ENCODE measurements at places on chromosomes 4 and X.

GRCh38 chr4:26069218-26069617 lies 155.2 kb downstream of the SMIM20 start:
- DNase-seq = no peak

- no peak for DNase-seq
Measured at GRCh38 chrX:63922221-63922620, 137.2 kb upstream of the ARHGEF9 start.

- DNase-seq = no peak
Measured at GRCh38 chr4:94895081-94895480, 137.3 kb downstream of the BMPR1B start.

GRCh38 chrX:132411310-132411977 lies 77.4 kb downstream of the MBNL3 start:
- no peak for DNase-seq

- no peak for DNase-seq
Measured at GRCh38 chr4:39054497-39054896, 7.5 kb upstream of the KLHL5 start.

GRCh38 chrX:129144172-129145038 lies 378.9 kb downstream of the SMARCA1 start:
- no peak for DNase-seq

DNA sequence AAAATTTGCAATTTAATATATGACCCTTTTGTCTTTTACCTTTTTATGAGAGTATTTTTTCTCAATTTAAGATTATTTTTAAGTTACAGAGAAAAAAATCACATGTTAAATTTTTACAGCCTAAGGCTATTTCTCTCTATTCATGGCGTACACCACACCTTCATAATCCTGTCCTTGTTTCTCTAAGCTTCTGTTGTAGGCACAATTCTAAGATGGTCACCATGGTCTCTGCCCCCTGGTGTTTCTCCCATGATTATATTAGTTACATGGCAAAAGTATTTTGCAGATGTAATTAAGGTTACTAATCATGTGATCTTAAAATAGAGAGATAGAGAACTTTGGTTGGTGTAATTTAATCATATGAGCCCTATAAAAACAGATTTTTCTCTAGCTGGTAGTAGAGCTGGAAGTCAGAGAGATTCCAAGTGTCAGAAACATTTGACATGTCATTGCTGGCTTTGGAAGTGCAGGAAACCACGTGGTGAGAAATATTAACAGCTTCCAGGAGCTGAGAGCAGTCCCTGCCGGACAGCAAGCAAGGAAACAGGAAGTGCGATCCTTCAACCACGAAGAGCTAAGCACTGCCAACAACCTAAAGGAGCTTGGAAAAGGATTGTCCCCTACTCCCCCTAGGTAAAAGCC lies 89.8 kb downstream of the EIF4E start:
- no peak for DNase-seq

GRCh38 chrX:65926095-65927019 lies 113.5 kb downstream of the VSIG4 start:
- DNase-seq = peak; percentile 18

DNA sequence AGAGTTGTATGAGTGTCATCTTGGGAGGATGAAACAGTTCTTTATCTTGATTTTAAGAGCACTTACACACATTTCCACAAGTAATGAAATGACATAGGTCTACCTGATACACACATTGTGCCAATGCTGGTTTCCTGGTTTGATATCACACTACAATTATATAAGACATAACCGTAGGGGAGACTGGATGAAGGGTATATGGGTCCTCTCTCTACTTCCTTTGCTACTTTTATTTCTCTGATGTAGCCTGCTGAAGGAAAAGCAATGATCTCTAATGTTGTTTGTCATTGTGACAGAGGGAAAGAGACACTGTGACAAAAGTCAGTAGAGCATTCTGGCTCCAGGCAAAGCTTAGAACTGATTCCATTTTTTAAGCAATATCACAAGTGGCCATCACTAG lies 238.0 kb downstream of the PDGFC start:
- DNase-seq = no peak

DNA sequence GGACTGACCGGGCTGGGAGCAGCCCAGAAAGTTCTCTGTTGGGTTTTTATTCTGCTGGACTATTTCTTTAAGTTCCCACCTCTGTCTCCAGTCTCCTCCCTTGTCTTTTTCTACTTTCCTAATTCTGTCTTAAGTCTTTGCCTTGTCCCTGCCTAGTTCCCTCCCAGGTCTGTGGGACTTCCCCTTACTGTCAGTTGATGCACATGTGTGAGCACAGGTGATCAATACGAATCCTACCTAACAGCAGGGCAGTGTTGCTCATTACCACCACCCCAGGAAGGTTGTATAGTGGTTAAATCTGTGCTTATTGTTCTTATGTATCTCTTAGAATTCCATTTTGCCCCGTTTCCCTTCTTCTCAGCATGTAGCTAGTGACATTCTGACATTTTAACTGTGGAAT lies 62.1 kb downstream of the GALNTL6 start:
- no peak for DNase-seq

- DNase-seq = no peak
Measured at GRCh38 chr4:79498282-79498681, 90.3 kb upstream of the GK2 start.

DNA sequence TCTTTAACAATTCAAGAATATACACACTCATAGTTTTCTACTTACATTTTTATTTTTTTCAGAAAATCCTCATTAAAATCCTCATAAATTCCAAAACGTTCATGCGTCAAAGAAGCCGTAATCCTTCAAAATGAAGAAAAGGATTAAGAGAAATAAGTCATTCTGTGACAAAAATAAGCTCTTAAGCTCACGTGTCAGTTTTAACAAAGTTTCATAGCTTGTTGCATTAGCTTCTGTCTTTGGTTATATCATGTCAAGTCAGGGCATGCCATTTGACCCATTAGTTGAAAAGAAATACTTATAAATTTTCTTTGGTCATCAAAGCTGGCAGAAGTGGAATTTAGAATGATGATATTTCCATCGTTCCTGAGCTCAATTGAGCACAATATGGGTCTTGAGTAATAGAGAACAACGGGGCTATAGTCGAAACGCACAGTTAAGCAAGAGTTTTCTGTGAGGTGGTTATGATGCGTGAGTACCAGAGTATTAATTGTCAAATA lies 185.2 kb upstream of the CTSO start:
- DNase-seq = no peak

GRCh38 chrX:112058255-112058654 lies 24.3 kb downstream of the TRPC5 start:
- no peak for DNase-seq

DNA sequence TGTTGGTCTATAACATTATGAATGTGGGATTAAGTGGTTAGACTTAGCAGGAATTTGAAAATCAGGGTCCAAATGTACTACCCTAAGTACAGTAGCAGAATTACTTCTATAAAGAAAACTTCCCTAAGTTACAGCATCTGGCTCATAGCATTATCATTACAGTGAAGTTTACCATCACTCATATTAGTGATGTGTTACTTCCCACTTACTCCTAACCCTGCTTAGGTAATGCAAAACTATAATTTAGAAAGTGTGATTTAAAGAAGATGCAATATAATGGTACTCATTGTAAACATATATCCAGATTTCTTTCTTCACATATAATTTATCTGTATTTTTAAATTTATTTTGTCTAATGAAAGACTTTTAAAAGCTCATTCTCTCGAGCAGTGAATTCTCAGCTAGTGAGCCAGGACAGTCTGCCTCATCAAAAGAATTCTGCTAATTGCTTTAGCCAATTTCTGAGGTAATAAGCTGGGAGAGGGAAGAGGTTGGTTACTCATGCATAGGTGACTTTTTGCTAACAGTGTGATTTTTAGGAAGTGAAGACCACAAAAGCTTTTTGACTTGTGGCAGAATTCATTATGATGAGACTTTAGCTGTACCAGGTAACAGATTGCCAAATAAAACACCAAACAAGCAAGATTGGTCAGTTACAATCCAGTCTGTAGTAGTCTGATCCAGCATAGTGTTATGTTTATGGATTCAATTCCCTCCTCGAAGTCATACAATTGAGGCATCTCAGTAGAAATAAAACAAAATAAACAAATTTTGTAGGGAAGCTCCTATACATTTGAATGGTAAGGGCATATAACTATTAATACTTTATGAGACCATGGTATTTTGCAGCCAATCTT lies 21.0 kb downstream of the PLS3 start:
- no peak for DNase-seq

- no peak for DNase-seq
Measured at GRCh38 chr4:167238226-167238625, 3.9 kb upstream of the SPOCK3 start.

- DNase-seq = no peak
Measured at GRCh38 chr4:6908432-6909112, 1.1 kb upstream of the TBC1D14 start.

GRCh38 chr4:145156986-145157385 lies 23.4 kb downstream of the OTUD4 start:
- no peak for DNase-seq

DNA sequence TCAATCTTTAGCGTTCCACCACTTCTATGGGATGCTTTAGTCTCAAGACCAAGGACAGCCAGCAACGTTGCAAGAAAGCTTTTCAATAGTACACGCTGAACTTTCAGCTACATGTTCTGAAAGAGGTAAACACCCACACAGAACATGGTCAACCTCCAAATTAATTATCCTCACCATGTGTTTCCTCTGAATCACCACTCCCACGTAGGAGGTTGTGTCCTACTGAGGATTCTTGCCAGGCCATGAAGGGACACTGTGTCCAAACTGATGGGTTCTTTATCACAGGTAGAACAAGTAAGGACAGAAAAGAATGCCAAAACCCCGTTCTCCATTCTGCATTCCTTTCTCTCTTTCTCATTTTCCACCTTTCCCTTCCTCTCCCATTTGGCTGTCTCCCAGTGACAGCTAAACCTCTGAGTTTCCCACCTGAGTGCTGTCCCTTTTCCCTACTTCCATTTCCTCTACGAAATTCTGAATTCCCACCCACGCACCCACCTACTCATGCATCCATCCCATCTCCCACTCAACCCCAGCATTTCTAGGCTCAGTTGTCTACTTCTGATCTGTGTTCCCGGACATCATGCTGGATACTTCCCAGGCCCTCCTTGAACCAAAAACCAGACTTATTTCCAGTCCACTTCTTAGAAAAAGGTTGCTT lies 29.0 kb upstream of the GPM6B start:
- no peak for DNase-seq

DNA sequence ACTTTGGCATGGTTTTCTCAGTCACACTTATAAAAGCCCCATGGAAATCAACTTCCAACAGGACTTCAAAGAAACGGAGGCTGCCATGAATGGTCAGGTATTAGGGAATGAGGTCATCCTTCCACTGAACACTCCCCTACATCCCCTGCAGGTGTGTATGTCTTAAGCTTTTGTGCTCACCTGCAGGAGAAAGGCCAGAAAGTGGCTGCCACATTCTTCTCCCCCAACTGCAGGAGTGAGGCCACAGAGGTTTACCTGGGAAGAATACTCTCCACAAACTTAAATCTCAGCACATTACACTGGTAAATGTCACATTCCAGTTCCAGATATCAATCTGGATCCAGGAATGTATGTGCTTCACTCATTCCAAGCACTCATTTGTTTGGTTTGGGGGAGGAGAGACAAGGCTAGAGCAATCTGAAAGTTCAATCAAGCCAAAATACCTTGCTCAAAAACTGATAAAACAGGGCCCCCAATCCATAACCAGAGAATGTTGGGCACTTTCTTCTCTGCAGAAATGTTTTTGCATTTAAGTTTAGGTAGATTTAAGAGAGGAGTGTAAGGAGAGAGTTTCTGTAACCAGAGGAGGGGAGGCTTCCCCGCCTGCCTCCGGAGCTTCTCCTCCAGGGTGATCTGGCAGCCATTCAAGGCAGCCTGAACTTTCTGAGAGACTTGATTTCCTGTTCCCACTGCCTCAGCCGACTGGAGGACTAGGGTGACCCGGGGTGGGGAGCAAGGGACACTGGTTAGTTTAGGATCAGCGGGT lies 15.4 kb downstream of the FAM9C start:
- DNase-seq = no peak

DNA sequence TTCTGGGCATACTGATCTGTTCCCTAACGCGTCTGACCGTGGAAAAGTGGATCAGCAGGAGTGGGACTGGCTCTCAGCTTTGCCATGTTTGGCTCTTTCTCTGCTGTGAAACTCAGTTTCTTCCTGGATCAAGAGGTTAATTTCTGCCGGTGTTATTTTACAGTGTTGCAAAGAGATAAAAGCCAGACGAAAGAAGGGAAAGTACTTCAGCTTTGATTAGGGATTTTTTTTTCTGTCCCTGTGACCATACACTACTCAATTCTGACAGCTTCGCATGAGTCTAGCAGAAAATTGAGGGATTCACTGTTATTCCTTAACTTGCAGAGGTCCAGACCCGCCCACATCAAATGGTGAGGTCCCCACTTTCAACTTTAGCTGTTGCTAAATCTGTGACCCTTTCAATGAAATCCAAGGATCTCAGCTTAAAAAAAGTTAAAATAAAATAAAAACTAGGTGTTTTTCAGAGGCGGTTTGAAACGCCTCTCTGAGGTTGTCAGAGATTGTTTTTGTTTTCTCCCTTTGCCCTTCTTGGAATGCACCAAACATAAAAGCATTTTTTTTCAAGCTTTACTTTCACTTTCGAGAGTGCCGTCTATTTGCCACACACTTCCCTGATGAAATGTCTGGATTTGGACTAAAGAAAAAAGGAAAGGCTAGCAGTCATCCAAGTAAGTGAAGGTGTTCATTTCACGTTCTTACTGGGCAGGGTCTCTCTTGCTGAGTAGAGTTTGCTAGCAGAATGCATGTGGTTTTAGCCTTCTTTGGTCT lies at the start of gene TLR3:
TLR3 (plus strand) TSS at position 576 of the 768 bp plus-strand sequence. CDS start 7,464 bp downstream, outside the sequence.
- DNase-seq = no peak

DNA sequence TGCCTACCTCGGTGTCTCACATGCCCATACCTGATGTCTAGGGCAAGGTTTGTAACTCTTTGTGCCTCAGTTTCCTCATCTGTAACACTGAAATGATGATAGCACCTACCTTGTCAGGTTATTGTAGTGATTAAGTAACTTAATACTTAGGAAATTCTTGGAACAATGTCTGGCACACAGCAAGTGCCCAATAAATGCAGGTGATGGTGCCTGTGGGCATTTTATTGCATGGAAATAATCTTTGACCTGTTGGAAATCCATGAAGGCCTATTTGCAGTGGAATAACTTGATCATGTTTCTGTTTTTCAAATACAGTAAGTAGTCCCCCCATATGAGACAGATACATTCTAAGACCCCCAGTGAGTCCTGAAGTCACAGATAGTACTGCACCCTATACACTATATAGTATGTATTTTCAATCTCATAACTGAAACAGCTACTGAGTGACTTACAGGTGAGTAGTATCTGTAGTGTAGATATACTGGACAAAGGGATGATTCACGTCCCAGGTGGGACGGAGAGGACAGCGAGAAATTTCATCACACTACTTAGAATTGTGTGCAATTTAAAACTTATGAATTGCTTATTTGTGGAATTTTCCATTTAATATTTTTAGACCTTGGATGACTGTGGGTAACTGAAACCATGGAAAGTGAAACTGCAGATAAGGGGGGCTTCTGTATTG lies 42.1 kb downstream of the AFF1 start:
- DNase-seq = no peak

- no peak for DNase-seq
Measured at GRCh38 chrX:124373348-124373747, 27.0 kb downstream of the SH2D1A start.

All from activated effector memory CD4-positive, alpha-beta T cell treated with Interleukin-2 at 50 U/mL for 16 hours (primary cell).